ENCODE measurements at places on chromosomes 3 and 15.
A peak's percentile ranks its signal among the peaks of the same experiment; 100 is the strongest.

DNA sequence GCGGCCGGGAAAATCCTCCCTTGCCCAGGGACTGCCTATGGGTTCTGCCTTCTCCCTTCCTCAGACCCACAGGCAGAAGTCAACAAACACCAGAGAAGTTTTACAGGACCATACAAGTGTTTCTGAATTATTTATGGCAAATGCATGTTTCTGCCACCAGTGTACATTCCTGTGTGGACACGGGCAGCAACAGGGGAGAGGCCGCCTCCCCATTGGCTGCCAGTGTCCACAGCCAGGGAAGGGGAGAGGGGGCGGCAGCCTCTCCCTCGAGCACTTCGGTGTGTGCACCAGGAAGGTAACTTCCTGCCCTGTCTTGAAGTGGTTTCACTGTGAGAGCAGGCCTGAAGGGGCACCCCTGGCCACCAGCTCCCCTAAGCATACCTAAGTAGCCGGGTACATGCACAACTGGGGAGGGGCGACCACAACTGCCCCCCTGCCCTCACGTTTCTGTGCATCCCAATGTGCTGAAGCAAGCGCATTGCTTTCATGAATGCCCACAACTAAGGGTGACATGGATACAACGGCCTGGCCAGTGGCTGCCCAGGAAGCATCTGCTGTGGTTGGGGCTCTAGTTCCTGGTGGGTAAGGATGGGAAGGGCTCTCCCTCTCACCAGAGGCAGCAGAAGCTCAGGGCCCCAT, 14.8 kb upstream of the SHISA5 start:
- peak; percentile 8 for DNase-seq

DNA sequence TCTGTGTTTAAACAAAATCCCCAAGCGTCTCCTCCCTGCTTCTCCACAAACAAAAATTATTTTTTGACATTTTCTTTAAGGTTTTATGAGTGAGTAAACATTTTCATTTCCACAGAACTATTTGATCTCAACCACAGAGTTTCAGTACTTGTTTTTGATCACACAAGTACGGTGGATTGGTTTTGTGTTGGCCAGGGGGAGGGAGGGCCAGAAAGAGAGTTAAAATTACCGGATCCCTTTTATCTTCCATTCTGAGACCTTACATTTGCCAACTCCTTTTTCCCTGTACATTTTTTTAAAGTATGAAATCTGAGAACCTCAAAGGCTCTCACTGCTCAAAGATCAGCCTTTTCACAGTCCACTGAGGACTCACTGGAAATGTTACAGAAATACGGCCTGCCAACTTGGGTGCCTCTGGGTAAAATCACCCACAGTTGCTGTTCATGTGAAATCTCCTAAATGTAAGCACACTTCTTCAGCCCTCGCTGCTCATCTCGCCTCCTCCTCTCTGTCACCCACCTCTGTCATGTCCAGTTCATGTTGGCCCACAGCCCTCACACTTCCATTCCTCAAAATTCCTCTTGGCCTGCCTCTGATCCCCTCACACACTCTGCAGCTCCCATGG, 1.7 kb downstream of the HOMER2 start:
- DNase-seq: no peak

DNA sequence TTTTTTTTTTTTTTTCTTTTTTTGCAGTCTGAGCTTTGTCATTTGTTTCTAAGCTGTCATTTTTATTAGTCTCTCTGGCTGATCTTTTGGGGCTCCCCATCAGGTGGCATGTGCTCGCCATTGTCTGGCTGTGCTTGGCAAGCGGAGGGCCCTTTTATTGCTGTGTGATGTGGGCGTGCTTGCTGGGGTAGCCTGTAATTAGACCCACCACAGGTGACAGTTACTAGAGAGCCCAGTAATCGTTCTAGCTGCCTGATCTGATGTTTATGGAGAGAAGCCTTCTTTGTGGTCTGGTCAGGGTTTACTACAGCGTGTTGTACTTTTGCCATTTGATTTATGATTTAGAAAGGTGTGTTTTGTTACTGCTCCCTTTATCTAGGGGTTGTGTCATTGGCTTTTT, 179.9 kb downstream of the MCTP2 start:
- DNase-seq: no peak

DNA sequence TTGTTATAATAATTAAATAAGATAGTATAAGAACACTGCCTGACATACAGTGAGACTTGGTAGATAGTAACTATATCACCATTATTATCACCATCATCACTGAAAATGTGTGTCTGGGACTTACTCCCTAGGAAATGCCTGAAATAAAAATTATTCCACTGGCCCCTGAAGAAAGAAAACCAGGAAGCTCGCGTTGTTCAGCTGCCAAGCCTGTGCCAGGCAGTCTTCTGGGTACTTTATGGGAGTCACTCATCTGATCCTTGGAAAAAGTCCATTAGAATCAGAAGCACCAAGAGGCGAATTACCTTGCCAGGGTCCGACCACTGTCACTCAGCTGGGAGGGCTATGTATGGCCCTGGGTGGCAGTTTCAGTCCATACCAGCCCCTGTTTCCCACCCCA, 220.3 kb upstream of the TPM1 start:
- no peak for DNase-seq

GRCh38 chr3:99498550-99499234, 139.7 kb upstream of the COL8A1 start:
- no peak for DNase-seq

- no peak for DNase-seq
Measured at GRCh38 chr3:158420654-158421396, 150.2 kb upstream of the MLF1 start.

DNA sequence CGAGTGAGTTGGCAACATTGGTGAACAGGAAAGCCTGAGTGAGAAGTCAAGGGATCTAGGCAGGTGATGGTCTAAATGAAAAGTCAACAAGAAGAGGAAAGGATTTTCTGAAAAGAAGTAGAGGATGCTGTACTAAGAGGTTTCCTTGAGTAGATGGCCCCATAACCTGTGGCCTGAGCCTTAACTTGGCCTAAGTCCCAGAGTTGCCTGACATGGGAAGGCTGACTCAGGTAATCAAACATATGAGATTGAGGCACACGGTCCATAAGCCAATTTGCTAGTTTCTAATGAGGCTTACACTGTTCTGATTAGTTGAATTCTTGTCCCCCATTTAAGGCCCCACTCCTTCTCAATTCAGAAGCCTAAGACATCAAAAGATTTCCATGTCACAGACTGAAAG, 262.5 kb upstream of the LMCD1 start:
- DNase-seq: no peak

DNA sequence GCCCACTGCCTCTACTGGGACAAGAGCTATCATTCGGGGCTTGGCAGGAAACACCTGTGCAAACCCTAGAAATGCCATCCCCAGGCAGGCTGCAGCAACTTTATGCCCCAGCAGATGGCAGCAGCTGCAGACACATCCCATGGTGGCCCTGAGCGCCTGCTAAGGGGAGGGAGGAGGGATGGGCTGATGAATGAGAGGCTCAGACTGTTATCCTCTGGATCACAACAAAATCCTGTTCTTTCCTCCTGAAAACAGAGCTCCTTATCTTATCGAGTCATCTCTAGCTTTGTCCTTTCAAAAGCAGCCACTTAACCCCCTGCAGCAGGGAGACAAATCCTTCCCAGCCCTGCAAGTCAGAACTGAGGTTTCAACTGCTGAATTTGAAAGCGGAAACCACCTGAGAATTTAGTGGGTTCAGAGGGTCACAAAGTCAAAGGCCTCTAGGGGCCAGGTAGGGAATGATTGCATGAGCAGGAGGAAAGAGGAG, 90.6 kb upstream of the PROK2 start:
- DNase-seq: peak; percentile 81

GRCh38 chr3:33171580-33171979, 47.0 kb downstream of the SUSD5 start:
- DNase-seq: no peak

- no peak for DNase-seq
Measured at GRCh38 chr3:64998317-64998716, 310.5 kb upstream of the ADAMTS9 start.

DNA sequence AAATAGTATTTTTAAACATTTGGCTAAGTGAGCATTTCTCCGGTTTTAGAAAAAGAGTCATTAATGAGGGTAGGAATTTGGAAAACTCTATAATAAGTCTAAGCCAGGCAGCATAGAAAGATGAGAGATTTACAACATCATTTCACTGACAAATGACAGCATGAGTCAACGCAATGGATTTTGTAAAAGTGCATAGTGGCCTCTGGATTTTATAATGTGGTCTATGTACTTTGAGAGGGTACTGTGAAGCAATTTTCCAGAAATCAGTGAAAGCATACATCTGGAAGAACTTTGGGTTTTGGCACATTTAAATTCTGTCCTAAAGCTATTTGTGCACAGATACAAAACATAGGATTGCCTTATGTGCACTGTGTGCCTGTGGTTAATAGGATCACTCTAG, 130.8 kb upstream of the CCNL1 start:
- DNase-seq: no peak

GRCh38 chr15:63826528-63826927, 7.2 kb downstream of the HERC1 start:
- no peak for DNase-seq

GRCh38 chr15:100842756-100843730, 36.6 kb upstream of the ALDH1A3 start:
- DNase-seq: no peak

DNA sequence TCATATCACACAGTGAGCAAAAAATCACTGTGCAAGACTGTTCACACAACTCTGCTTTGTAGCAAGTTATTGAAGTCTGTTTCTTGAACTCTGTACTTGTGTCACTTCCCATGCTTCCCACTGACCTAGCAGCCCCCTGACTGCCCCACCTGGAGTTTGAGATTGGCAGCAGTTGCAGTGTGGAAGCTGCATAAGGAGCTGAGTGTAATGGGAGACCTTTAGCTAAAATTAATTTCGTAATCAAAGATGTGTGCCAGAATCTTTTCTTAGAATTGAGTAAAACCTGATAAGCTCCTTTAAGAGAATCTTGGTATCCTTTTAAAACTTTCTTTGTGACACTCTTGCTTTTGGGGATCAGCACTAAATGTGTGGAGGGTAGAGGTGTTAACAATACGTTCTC, 42.8 kb downstream of the NKIRAS1 start:
- DNase-seq: no peak

DNA sequence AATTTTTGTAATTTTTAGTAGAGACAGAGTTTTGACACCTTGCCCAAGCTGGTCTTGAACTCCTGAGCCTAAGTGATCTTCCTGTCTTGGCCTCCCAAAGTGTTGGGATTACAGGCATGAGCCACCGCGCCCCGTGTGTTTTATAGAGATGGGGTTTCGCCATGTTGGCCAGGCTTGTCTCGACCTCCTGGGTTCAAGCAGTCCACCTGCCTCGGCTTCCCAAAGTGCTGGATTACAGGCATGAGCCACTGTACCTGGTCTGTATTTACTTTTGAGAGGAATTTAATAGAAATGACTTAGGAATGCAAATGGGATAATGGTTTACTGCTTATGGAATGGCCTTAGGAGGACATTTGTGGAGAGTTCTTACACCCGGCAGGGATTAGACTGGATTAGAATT, 10.8 kb downstream of the TATDN2 start:
- DNase-seq: no peak

GRCh38 chr3:112822064-112823055, 24.3 kb downstream of the CD200R1L start:
- no peak for DNase-seq

DNA sequence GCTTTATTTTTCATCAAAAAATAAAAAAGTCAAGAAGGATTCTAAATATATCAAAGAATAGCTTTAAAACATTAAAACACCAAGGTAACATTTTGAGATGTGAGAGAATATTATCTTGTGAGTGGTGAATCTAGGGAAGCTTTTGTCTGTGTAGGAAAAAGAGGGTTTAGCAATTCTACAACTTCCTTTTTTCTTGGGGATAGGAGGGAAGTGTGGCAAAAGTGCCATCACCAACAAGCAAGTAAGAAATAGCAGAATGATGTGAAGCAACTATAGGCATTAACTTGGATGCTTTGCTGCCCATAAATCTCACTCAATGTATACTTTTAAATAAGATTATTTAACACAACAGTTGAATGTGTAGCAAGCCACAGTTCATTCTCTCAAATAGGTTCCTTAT, 57.8 kb upstream of the SUCLG2 start:
- DNase-seq: no peak

GRCh38 chr3:113234688-113235260, 23.4 kb downstream of the BOC start:
- no peak for DNase-seq

- peak; percentile 31 for DNase-seq
Measured at GRCh38 chr3:108091498-108092250, 843 bp upstream of the CD47 start.

- DNase-seq: no peak
Measured at GRCh38 chr3:141625506-141625905, 112.6 kb upstream of the RNF7 start.

- DNase-seq: peak; percentile 4
Measured at GRCh38 chr3:88180398-88180999, 30.7 kb downstream of the C3orf38 start.

- DNase-seq: no peak
Measured at GRCh38 chr15:51313644-51314280, 24.6 kb downstream of the CYP19A1 start.

DNA sequence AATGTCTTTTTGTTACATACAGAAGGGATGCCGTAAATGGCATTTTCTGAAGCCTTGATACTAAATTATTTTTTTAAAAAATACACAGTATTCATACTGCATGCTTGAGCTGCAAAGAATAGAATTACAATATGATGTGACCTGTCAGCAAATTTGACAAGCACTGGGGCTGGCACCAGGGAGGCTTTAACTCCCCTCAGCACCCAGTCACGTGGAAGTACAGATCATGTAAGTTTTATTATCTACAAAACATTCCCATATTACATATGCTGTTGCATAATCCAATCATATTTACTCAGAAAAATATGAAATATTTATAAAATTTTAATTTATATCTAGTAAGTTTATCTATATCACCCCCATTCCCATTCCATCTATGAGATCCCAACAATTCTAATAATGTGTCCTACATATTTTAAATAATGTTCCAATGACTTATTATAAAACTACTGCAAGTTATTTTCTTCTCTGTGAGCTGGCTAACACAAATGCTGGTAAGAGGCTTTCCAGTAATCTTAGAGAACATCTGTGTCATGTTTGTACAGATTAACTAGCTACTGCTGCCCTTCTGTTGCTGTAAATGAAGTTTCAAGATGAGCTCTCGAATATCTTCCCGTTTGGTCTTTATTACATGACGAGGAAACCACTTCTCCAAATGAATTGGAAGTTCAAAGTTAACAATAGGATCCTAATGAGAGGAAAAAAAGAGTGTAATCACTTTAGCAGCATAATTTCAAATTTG, 5.2 kb upstream of the IMPG2 start:
- DNase-seq: no peak

GRCh38 chr3:178451799-178452198, 84.4 kb upstream of the KCNMB2 start:
- DNase-seq: no peak

- DNase-seq: no peak
Measured at GRCh38 chr3:156035158-156035557, 85.2 kb upstream of the KCNAB1 start.

DNA sequence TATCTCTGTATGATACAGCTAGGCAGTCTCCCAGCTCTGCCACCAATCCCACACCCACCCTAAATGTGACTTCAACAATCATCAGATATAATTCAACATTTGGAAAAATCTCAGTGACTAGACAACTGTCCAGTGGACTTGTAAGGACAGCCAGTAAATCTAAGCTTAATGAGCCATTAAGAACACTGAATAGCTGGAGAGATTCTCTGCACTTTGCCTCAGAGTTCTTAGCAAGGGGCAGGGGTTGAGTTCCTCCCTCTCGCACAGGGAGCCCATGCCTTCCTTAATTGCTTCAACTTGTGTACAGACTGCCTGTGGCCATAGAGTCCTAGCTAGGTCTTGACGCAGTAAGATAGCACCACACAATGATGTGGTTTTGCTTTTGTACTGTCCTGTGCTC, 15.6 kb downstream of the MEX3B start:
- DNase-seq: no peak
